ENCODE measurements at places on chromosomes 4 and X.
A peak's percentile ranks its signal among the peaks of the same experiment; 100 is the strongest.

- no peaks in the 10 kb centered on the region for H3K36me3 ChIP-seq
- DNase-seq = no peak
- no peak overlapping the region for H3K27ac ChIP-seq
- H3K27me3 ChIP-seq = no peaks in the 10 kb centered on the region
- no peak overlapping the region for H3K4me3 ChIP-seq
- no peaks in the 10 kb centered on the region for H3K4me1 ChIP-seq
Observed at GRCh38 chrX:66221856-66222255, 57.8 kb downstream of the HEPH start.

DNA sequence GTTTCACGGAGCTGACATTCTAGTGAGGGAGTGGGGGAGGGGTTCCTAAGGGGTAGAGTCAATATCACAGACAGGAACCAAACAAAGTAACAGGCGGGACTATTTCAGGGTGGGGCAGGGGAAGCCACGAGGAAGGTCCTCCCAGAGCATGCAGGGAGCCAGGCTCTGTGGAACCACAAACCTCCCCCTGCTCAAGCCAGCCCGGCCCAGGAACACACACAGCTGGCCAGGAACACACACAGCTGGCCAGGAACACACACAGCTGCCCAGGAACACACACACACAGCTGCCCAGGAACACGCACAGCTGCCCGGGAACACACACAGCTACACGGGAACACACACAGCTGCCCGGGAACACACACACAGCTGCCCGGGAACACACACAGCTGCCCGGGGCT, 24.8 kb downstream of the EVC2 start:
- no peak overlapping the region for H3K4me3 ChIP-seq
- no peaks in the 10 kb centered on the region for H3K4me1 ChIP-seq
- no peak overlapping the region for H3K27ac ChIP-seq
- no peaks in the 10 kb centered on the region for H3K27me3 ChIP-seq
- DNase-seq = no peak

DNA sequence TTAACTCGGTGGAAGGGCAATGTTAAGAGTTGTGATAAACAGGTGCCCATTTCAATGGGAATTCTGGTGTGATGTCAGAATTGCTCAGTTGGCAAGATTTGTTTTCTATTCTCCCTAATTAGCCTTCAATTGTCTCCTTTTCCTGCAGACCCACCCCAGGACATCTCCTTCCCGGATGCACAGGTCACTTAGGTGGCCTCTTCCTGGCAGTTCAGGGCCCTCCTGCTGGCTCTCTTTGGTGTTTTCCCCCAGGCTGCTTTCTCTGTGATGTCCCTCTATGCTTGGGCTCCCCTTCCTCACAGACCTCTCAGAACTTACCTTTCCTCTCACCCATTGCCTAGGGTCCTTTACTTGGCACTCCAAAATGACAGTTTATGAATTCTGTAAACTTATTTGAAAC, 126.3 kb downstream of the GPAT3 start:
- no peak overlapping the region for H3K27ac ChIP-seq
- H3K4me3 ChIP-seq = no peak overlapping the region
- H3K27me3 ChIP-seq = peaks cover 5% of the 10 kb centered on the region
- H3K36me3 ChIP-seq = no peaks in the 10 kb centered on the region
- no peaks in the 10 kb centered on the region for H3K4me1 ChIP-seq

DNA sequence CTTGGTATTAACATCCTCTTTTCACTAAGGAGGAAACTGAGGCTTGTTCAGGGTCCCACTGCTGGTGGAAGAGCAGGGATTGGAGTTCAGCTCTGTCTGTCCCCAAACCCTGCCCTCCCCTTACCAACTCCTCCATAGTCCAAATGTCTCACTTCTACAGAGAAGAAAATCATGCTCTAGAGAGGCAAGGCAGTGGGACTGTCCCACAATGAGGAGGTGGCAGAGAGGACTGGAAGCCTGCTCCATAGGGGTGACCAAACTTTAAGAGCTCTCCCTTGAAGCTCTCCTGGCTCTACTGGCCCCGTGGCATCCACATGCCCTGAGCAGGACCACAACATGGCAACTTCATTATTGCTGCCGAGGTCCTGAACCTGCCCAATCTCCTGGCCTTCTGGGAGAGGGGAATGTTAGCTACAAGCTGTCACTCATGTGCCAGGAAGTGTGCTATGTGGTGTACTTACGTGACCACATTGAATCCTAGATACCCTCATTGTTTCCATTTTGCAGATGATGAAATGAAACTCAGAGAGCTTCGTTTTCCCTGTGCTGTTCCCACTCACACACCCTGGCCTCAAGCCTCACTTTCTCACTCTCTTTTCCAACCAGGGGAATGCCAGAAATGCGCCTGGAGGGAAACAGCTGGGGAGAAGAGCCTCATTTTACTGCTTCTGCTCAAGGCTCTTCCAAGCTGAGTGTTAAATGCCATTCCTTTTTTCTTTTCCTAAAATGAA, 71.5 kb downstream of the ANAPC4 start:
- no peak overlapping the region for H3K4me3 ChIP-seq
- H3K36me3 ChIP-seq = no peaks in the 10 kb centered on the region
- no peak overlapping the region for H3K27ac ChIP-seq
- no peaks in the 10 kb centered on the region for H3K27me3 ChIP-seq
- no peaks in the 10 kb centered on the region for H3K4me1 ChIP-seq

GRCh38 chr4:84952004-84952403, 14.5 kb downstream of the WDFY3 start:
- H3K27ac ChIP-seq = no peak overlapping the region
- no peaks in the 10 kb centered on the region for H3K27me3 ChIP-seq
- no peak overlapping the region for H3K4me3 ChIP-seq
- no peak for DNase-seq
- H3K4me1 ChIP-seq = no peaks in the 10 kb centered on the region
- H3K36me3 ChIP-seq = no peaks in the 10 kb centered on the region

GRCh38 chrX:42577936-42578470, 200.0 kb downstream of the PPP1R2C start:
- no peak overlapping the region for H3K27ac ChIP-seq
- H3K36me3 ChIP-seq = no peaks in the 10 kb centered on the region
- H3K4me1 ChIP-seq = peaks cover 5% of the 10 kb centered on the region
- peak; percentile 31 for DNase-seq

DNA sequence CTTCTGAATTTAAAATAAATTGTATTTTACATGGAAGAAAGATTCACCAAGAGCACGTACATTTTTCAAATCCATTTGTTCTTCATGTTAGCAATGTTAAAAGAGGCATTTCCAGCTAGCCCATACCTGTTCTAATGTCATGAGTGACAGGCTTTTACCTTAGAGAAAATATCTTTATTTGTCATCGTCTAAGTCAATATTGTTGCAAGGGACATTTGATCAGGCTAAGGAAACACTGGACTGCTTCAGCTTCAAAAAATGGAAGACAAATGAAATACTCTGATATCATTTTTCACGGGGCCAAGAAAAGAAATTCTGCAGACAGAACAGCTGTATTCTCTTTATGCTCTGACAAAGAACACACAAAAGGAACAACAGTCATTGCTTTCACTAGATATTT, 207.7 kb downstream of the RCHY1 start:
- H3K27me3 ChIP-seq = no peaks in the 10 kb centered on the region
- no peak for DNase-seq
- H3K4me1 ChIP-seq = no peaks in the 10 kb centered on the region
- no peaks in the 10 kb centered on the region for H3K36me3 ChIP-seq
- no peak overlapping the region for H3K4me3 ChIP-seq

All from CD4-positive, CD25-positive, alpha-beta regulatory T cell (primary cell).